Stimulated activated CD4-positive, alpha-beta T cell treated with anti-CD3 and anti-CD28 coated beads, TNF-alpha, amount 100 ng/mL, for 1 hour (primary cell): ENCODE measurements at places on chromosomes 4 and X.

DNA sequence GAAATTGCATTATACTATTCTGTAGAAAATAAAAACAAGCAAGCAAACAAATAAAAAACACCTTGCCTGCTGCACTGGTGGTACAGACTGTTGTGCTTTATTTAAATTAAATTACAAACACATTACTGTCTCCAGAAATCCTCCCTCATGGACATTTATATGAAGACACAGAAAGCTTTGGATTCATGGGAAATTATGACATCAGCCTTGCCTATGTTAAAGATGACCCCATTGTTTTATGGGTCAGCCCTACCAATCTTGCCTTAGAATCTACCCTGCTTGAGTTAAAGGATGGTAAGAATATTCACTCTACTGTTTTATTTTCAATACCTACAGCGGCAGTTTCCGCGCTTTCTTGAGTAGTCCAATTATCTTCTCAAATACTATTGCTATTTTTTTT lies 1379.9 kb downstream of the TECRL start:
- no peak for DNase-seq

- no peak for DNase-seq
These were observed 24.9 kb upstream of the DDX3X start for GRCh38 chrX:41308884-41309647.

- no peak for DNase-seq
These were observed 7.7 kb upstream of the WDR13 start for GRCh38 chrX:48589482-48590162.

DNA sequence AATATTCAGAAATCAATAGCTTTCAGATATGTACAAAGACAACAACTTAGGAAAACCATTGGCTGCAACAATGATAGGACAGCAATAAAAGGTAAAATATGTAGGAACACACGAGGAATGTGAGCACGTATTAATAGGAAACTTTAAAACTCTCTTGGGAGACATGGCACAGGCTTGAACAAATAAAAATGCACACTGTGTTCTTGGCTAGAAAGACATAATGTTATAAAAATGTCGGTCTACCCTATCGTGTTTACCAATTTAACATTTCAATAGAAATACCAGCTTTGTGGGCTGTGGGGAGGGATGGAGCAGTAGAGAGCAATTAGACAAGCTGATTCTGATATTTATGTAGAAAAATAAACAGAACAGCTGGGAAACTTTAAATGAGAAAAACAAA lies 69.0 kb upstream of the FAM9B start:
- no peak for DNase-seq

DNA sequence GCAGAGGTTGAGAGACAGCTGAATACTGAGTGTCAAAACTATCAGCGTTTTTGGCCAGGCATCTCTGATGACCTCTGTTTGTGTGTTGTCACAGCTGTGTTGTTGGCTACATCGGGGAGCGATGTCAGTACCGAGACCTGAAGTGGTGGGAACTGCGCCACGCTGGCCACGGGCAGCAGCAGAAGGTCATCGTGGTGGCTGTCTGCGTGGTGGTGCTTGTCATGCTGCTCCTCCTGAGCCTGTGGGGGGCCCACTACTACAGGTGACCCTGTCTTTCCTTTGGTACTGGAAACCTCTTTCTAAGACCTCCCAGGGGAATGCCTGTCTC lies 86.9 kb downstream of the EGF start:
- DNase-seq: no peak

DNA sequence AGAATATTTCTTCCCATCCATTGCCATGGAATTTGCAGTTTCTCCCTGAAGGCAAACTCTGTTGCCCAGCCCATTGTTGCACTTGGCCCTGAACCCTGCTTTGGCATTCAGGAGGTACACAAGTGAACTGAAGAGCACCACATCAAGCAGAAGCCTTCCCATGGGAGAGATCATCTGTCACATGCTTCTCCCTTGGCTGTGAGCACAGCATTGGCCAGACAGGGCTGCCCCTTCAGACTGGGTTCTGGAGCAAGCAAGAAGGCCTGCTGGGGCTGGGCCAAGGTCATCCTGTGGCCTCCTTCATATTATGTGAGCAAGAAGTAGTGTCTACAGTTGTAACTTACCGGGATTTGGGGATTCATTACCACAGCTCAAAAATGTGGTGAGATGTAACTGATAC lies 22.7 kb downstream of the SCML1 start:
- DNase-seq: no peak

- DNase-seq: no peak
These were observed 132.6 kb upstream of the ANK2 start for GRCh38 chr4:112916868-112917267.

GRCh38 chrX:47297874-47298273 lies 65.1 kb downstream of the USP11 start:
- no peak for DNase-seq

DNA sequence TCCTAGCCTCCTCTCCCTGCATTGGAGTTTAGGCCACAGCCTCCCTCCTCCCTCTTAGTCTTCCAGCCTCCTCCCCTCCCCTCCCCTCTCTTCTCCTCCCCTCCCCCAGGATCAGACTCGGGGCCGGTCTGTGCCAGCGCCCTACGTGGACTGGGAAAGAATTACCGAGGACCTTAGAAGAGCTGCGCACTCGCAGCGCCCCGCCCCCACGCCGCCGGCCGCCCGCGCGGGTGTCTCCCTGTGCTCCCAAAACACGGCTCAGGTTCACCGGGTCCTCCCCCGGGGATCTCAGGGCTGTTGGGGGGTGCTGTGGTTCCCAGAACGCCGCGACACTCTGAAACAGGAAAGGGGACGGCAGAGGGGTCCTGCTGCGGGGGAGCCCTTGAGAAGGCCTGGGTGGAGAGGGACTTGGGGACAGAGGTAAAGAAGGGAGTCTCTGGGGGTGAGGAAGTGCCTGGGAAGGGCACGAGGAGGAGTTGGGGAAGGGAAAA lies 122.3 kb upstream of the TBL1X start:
- DNase-seq: no peak

DNA sequence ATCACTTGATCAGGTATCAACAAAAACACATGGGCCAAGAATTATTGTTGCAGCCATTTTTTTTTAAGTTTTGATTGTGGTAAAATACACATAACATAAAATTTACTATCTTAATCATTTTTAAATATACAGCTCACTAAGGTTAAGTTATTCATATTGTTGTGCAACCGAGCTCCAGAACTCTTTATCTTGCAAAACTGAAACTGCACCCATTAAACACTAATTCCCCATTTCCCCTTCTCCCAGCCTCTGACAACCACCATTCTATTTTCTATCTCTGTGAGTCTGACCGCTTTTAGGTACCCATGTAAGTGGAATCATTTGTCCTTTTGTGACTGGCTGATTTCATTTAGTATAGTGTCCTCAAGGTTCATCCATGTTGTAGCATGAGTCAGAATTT lies 126.2 kb upstream of the NDP start:
- no peak for DNase-seq

DNA sequence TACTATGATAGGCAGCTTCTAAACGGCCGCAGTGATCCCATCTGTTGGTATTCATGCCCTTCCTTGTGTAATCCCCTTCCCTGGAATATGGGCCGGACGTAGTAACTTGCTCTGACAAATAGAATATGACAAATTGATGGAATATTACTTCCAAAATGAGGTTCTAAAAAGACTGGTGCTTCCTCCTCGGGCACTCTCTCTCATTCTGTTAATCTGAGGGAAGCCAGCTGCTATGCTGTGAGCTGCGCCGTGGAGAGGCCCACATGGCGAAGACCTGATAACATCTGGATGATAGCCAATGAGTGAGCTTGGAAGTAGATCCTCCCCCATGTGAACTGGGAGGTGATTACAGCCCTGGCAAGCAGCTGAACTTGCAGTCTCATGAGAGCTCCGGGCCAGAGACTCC lies 27.2 kb upstream of the SLC25A4 start:
- DNase-seq: no peak

- DNase-seq: no peak
These were observed 241.8 kb downstream of the PRDM5 start for GRCh38 chr4:120680647-120681228.

DNA sequence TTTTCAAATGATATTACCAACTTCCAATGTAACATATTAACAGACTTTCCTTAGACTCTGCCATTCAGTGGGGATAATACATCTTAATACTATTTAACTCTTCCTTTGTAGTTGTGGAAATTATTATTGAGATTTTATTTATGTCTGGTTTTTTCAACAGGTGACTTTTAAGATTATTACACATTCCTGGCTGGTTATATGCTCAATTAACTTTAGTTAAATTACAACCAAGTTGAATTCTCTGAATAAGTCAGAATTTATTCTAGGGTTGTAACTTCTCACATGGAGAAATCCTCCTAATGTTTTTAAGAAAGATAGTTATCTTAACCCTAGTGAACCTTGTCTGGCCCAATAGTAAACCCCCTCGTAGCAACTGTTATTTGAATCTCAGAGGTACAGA lies 107.3 kb downstream of the SLC10A6 start:
- no peak for DNase-seq

GRCh38 chrX:18491587-18492340 lies 66.4 kb downstream of the CDKL5 start:
- DNase-seq: no peak

DNA sequence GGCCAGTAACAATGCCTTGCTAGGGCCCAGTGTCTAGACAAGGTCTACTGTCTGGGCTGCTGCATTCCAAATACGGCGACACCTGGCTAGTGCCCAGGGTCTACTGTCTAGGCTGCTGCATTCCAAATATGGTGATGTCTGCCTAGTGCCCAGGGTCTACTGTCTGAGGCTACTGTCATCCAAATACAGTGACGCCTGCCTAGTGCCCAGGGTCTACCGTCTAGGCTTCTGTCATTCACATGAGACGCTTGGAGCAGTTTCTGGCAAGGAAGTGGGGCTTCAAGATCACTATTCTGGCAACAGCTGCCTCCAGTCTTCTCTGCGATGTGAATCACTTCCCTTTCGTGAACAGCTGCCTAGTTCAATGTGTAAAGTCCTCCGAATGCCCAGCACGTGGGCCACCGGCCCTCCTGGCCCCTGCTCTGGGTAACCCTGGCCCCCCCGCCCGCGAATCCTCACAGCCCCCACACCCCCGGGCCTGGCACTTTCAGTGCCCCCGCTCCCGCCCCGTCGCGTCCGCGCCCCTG lies 12.7 kb downstream of the ACOX3 start:
- DNase-seq: no peak

GRCh38 chr4:42329421-42329820 lies 67.9 kb upstream of the SHISA3 start:
- no peak for DNase-seq

- no peak for DNase-seq
These were observed 13.5 kb downstream of the TEX13B start for GRCh38 chrX:107968623-107969022.

- no peak for DNase-seq
These were observed 44.1 kb downstream of the DTHD1 start for GRCh38 chr4:36325499-36325898.

DNA sequence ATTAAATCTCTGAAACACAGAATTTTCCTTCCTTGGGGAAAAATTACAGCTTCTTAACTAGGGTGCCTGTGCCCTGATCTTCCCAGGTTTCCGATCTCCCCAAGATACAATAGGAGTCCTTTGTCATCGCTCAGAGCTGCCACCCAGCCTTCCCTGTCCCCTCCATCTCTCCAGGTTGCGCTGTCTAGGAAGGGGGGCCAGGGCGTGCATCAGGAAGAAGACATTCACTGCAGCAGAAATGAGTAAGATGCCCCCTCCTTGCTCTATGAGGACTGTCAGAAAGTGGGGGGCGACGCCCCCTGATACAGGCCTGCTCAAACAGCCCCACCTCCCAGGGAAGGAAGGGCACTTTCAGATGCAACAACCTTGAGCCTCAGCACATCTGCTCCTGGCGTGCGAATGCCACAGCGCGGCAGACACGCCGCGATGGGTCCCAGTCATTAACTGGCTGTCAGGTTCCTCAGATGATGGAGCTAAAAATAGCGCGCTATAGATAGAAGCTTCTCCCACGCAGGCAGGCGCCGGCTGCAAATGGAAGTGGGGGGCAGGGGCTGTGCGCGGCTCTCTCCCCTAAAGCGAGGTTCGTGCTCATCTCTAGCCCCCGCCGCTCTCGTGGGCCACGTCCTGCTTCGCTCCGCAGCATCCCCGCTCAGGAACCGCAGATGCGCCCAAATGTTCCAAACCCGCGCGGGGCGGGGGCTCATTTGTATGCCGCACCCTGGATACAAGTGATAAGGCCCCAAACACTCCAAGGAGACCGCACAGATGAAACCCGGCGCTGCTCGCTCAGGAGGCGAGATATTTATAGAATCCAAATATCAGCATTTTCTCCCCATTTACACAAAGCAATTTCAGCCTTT lies 57.6 kb upstream of the LGI2 start:
- DNase-seq: no peak

DNA sequence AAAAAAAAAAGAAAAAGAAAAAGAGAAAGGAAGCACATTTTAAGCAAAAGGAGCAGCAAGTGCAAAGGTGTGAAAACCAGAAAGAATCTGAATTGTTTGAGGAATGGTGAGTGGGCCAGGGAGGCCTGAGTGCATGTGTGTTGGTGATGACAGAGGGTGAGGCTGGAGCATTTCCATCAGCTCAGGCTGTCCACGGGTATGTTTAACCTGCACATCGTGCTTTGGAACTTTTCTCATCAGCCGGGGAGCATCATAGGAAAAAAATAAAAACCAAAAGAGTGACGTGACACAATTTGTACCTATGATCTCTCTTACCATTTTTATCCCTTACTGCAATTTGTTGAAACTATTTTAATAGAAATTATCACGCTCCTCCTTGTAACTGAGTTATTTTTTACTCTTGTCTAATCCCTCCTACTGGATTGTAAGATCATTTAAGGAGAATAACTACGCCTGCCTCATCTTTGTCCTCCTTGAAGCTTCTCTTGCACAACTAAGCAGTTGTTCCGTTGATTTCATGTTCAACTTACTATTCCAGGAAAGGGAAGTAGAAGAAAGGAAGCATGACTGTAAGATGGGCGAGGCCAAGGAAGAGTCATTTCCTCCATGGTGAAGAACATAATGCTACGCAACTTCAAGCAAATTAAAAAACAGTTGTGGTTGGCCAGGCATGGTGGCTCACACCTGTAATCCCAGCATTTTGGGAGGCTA lies 7.0 kb downstream of the PALLD start:
- DNase-seq: no peak

- no peak for DNase-seq
These were observed 5.3 kb downstream of the CSF2RA start for GRCh38 chrX:1273896-1274295.

GRCh38 chr4:101682946-101683345 lies 107.6 kb upstream of the BANK1 start:
- DNase-seq: no peak

DNA sequence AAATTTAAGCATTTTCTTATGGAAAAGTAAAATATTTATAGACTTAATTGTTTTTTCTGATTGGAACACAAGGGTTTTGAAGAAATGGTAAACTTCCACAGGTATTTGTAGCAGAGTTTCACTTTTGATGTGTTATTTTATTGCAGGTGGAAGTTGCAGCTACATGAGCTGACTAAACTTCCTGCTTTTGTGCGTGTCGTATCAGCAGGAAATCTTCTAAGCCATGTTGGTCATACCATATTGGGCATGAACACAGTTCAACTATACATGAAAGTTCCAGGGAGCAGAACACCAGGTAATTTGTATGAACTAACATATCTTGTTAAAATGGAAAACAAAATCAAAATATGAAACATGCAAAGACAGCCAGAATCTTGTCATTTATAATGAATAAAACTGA lies 117.4 kb downstream of the DIPK2B start:
- no peak for DNase-seq
